SJSA1 (cell line): ENCODE measurements at places on chromosomes 6 and 20.

- no peak for DNase-seq
Measured at GRCh38 chr6:139330826-139331500, 39.2 kb upstream of the TXLNB start.

- no peak for DNase-seq
Measured at GRCh38 chr6:145689529-145689928, 45.8 kb downstream of the EPM2A start.

DNA sequence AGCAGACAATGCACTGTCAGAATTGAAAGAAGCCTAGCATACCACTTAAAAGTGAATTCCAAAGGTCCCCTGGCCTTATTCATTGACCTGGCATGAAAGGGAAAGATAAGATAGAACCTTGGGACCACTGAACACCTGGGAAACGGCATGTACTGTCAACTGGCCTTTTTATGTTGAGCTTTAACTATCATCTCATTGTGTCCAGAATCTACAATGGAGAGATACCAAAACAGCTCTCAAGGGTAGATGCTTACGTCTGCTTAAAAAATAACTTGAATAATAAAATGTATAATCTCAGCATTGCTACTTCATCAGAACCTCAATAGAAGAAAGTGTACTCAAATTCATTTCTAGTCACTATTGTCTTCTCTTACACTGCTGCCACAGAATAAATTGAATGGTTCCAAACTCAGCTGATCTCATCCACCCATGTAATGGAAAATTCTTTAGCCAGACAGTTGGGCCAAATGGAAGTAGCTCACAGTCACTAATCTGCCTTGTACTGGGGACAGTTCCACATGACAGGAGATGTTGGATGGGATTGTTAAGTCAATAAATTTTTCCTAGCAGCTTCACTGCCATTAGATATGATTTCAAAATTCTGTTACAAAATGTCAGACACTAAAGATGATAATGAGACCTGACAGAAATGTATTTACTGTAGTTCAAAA, 93.8 kb downstream of the MLIP start:
- DNase-seq = no peak

- no peak for DNase-seq
Measured at GRCh38 chr6:137226697-137227096, 7.5 kb upstream of the IFNGR1 start.

- no peak for DNase-seq
Measured at GRCh38 chr6:158770533-158771330, 48.4 kb downstream of the EZR start.

GRCh38 chr6:25842526-25842925, 10.7 kb upstream of the SLC17A1 start:
- DNase-seq = no peak

DNA sequence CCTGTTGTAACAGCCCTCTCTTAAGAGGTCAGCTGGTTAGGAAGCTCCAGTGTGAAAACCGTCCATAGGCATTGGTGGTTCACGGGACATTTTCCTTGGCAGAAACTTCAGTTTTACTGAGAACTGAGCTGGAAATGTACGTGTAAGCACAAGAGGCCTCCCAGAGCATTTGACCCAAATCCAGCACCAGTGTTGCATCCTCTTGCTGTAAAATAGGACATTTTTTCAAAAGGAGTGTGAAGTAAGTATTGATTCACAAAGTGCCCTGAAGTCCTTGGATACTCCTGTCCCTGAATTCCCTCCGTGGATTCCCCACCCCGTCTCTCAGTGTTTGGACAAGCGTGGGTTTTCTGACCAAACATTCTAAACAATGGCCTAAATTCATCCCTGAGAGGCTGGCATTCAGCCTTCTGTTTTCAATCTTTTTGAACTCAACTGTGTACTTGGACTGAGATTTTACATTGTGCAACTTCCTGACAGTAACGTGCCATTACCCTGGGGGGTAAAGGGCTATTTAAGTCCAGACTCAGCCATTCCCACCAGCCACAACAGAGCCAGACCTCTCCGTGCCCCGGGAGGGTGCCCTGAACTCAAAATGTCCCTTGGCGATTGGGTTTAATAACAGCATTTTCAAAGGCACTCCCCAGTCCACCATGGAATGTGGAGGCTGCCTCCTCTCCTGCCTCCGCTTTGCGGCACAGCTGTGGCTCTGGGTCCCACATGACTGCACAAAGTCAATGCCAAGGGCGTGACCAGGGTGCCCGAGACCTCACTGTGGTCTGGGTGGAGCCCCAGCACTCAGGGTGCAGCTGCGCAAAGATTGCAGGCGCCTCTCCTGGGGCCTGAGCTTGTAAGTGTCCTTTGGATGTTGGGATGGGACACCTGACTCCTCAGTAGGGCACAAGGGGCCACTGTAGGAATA, 92.7 kb upstream of the AFDN start:
- peak; percentile 52 for DNase-seq

- no peak for DNase-seq
Measured at GRCh38 chr6:160360955-160361354, 12.8 kb downstream of the SLC22A3 start.

DNA sequence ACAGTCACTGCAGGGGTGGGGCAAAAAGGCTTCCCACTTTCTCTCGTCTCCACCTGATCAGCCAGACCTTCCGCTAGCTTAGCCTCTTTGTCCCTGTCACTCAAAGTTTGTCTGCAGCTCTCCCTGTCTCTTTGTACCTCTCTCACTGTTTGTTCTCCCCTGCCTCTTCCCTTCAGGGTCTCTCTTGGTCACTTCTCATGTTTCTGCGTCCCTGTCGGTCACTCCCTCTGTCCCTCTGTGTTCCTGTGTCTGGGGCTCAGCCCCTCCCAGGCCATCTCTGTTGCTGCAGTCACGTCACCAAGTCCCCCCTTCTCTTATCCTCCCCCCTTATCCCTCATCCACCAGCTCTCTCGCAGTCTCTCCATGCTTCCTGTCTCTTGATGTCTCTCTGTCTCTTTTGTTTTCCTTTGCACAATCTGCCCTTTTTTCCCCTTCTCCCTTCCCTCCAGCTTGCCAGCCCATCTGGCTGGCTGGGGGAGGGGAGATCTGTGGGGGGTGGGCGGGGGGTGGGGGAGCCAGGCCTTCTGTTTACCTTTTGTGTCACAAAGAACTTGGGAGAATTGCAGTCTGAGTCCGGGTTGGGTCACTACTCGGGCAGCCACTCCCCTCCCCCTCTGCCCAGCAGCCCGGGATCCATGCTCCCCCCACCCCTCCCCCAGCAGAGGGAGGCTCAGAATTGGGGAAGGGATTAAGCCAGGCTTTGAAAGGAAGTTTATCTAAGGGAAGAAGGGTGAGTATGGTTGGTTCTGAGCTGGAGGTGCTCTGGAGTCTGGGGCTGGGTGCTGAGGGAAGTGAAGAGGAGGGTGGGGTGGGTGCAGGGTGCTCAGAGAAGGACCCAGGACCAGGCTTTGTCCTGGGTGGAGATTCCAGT, 32.3 kb downstream of the FOXP4 start:
- peak; percentile 69 for DNase-seq

DNA sequence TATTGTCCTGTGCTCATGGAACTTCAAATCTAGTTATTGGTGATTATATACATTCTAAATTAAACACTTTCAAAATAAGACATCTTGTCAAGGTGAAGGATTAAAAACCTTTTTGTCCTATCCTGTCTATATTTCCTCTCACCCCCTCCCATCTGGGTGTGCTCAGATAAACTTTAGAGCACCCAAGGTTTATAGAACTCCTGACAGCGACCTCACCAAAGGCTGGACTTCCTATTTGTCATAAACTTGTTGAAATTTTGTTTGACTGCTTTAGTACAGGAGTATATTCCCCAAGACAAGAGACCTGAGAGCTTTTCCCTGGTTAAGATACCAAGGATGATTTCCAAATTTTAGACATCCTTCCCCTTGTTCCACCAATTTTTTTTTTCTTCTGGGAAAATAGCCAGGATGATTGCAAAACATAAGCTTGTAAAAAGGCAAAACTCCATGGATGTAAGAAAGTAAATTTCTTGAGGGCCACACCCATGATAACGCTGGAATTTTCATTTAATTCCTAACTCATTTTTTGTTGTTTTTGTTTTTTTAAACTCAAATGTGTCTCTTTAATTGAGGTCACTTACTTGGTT, 33.0 kb downstream of the CARMIL1 start:
- no peak for DNase-seq

DNA sequence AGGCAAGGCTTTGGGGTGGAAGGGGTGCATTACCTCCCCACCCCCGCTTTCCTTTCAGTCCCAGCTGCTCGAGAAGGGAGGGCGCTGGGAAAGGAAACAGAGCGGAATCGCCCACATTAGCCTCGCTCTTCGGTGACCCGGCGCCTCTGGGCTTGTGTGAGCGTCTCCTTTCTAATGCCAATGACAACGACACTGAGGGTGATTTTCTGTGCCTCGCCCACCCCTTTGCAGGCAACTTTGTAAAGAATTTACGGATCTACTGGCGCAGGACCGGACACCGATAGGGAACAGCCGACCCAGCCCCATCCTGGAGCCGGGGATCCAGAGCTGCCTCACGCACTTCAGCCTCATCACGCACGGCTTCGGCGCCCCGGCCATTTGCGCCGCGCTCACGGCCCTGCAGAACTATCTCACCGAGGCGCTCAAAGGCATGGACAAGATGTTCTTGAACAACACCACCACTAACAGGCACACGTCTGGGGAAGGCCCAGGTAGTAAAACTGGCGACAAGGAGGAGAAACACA, 24.3 kb downstream of the TFAP2B start:
- DNase-seq = no peak

DNA sequence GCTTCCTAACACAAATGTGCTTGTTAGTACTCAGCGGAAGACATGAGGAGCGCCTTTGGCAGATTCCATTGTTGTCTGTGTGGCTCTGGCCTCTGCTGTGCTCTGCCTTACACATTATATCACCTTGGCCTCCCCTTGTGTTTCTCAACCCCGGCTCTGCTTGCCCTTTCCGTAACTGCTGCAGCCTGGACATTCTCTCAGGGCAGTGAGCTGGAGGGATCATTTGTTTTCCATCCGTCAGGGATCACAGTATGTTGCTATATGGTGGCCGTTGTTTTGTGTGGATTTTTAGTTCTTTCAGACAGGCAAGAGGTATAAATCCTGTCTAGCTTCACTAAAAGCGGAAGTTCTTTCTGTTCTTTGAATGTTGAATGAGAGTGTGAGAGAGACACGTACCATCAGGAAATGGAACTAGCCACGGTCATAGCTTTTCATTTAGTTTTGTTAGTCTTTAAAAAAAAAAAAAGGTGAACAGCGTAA, 175.1 kb downstream of the JARID2 start:
- DNase-seq = no peak

DNA sequence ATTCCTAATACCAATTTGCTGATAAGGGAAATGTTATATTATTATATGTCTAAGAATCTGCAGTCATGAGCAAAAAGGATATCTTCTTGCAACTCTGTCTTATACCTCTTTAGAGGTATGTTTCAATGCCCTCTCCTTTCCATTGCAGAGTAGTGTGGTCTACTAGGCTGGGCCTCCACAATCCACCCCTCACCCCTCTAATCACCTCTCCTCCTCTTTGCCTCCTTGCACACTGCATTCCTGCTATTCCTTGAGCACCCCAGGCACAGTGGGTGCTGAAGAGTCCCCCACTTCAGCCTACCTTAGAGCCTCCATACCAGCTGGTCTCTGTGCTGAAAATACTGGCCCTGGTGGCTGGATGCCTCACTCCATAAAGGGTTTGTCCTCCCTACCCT, 26.9 kb downstream of the ARMC2 start:
- DNase-seq = no peak

GRCh38 chr20:57957411-57958049, 247.7 kb upstream of the PMEPA1 start:
- DNase-seq = peak; percentile 27

DNA sequence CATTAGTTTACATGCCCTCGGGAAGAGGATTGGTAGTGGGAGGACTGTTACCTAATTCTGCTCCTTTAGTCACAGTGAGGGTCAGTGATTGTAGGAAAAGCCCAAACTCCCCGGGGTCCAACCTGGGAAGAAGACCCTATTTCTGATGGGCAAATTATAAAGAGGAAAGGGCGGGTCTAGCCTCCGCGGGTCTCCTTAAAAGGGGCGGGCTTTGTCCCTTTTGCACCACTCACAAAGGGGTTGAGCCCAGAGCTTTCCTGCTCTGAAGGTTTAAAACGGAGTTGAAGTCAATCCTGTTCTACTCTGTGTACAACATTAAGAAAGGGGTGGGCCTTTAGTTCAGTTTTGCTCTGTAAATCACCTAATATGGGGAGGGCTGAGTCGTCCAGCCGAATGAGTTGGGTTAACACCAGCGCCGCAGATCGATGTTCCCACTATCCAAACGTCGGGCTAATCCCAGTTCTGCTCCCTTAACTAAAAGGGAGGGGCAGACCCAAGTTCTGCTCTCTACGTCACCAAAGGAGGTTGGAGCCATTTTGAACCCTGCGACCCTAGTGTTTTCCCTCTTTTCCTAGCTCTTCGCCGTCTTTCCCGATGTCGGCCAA, 920 bp upstream of the RNF5 start:
- peak; percentile 51 for DNase-seq

DNA sequence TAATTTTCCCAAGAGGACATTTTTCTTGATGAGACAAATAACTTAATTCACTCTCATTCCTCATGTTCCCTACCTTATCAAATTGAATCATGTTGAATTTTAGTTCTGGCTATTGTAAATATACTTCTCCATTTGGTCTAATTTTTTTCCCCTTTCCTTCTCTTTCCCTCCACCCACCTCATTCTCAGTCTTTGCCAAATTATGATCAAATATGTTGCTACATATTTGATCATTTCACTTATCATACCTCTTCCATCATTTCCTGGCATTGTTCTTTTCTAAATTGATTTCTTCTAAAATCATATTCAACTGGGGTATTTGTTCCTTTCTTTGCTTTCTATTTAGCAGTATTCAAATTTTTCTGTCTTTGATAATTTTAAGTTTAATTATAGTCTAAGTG, 52.3 kb downstream of the HDGFL1 start:
- no peak for DNase-seq

GRCh38 chr6:51983564-51983963, 103.8 kb downstream of the PKHD1 start:
- DNase-seq = no peak

DNA sequence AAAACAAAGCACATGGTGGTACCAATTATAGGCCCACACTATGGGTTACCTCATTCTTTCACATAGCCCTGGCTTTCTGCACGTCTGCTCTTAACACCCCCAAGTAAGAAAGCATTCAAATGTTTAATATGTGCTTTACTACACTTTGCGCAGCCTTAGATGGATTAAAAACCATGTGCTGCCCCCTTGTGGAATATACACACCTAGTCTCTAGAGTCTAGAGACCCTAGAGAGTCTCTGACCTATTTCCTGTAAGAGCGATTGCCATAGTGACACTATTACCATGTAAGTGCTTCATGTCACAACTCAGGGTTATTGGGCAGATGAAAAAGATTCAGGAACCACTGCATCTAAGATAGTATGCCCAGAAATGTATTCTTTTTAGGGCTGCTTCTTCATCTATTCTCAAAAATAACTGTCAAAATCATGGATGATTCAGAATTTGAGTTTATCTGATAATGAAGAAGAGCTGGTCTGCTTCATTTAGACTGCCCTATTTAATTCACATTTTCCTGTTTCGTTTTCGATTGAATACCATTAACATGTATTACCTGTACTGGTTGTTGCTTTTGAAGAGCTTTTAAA, 186.3 kb downstream of the ADGB start:
- DNase-seq = no peak
